ENCODE measurements at places on chromosomes 11 and 22. TPM values are rescaled to one million over a fixed set of nuclear protein-coding genes. Genes with fewer than 3 reads are reported as not detected.

Gene OR51G2
- polyA plus RNA-seq: not detected

Gene OR52H1
- not detected for polyA plus RNA-seq

Gene C1QTNF5
- polyA plus RNA-seq: 0.76 TPM

Gene BET1L
- polyA plus RNA-seq: 56.9 TPM

Gene RCOR2
- polyA plus RNA-seq: 1.4 TPM

Gene MLC1
- not detected for polyA plus RNA-seq

Gene WT1
- polyA plus RNA-seq: 0.15 TPM

Gene NXPE1
- not detected for polyA plus RNA-seq

Gene ACRV1
- polyA plus RNA-seq: not detected

Gene ANO5
- 0.28 TPM for polyA plus RNA-seq

Gene CNIH2
- 7.4 TPM for polyA plus RNA-seq

Gene CADM1
- 11.4 TPM for polyA plus RNA-seq

Gene FRMD8
- 17.4 TPM for polyA plus RNA-seq

Gene SLC43A3
- polyA plus RNA-seq: 4.1 TPM

Gene APOL1
- polyA plus RNA-seq: 0.56 TPM

Gene C11orf91
- polyA plus RNA-seq: 0.15 TPM

Gene YAP1
- 50.8 TPM for polyA plus RNA-seq

Gene FGF4
- polyA plus RNA-seq: not detected

Gene MS4A15
- polyA plus RNA-seq: not detected

Gene CECR2
- not detected for polyA plus RNA-seq

Gene MMP7
- polyA plus RNA-seq: 0.36 TPM

Gene E2F8
- polyA plus RNA-seq: 2.5 TPM

Gene SCGB2A2
- not detected for polyA plus RNA-seq

Gene TUBA8
- polyA plus RNA-seq: 1.7 TPM

Gene MOGAT2
- polyA plus RNA-seq: not detected

Gene ABTB2
- 4.9 TPM for polyA plus RNA-seq

Gene PAMR1
- polyA plus RNA-seq: 0.42 TPM

Gene OR4D10
- polyA plus RNA-seq: not detected

Gene CDKN1C
- 1.1 TPM for polyA plus RNA-seq

Gene OR10G7
- not detected for polyA plus RNA-seq

Gene CCDC157
- polyA plus RNA-seq: 7.9 TPM

Gene OR52I1
- polyA plus RNA-seq: not detected

Gene PYGM
- 0.08 TPM for polyA plus RNA-seq

Gene SART1
- 73.6 TPM for polyA plus RNA-seq

Gene GPHA2
- polyA plus RNA-seq: not detected

Gene NDUFA6
- polyA plus RNA-seq: 37.8 TPM

Gene RAB38
- polyA plus RNA-seq: 0.66 TPM

Gene MMP11
- polyA plus RNA-seq: 50.8 TPM

Gene RBMXL2
- not detected for polyA plus RNA-seq

Gene VPREB1
- not detected for polyA plus RNA-seq

Gene PATE3
- not detected for polyA plus RNA-seq

Gene TMEM218
- 34.8 TPM for polyA plus RNA-seq

Gene ART1
- polyA plus RNA-seq: not detected

Gene KCNE3
- polyA plus RNA-seq: not detected

Gene UCP3
- polyA plus RNA-seq: 1.2 TPM

Gene NLRP14
- polyA plus RNA-seq: not detected

Gene SNU13
- polyA plus RNA-seq: 273 TPM

Gene GAL3ST1
- 0.08 TPM for polyA plus RNA-seq

Gene RTN4RL2
- polyA plus RNA-seq: 0.30 TPM

Gene ATP5MG
- 140 TPM for polyA plus RNA-seq
